ENCODE measurements at places on chromosomes 12 and 14.

GRCh38 chr12:61804301-61804700 is 455.9 kb upstream of the USP15 start:
- DNase-seq: no peak

DNA sequence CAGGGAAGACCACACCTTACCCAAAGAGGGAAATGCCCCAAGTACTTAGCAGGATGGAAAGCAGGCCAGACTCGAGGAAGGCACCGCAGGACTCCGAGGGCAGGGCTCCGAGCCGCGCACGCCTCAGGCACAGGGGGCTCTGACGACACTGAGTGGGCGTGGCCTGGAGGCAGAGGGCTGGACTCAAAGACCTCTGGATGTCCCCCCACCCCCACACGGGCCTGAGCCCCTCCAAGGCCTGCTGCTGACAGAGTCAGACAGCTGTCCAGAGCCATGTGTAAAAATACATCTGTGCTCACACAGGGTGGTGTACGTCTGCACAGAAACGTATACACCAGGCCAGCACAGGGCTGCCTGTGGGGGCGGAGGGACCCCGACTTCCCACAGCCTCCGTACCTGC is 1.4 kb downstream of the AKT1 start:
- DNase-seq: peak; percentile 66

GRCh38 chr12:896031-896430 is 53.5 kb downstream of the RAD52 start:
- no peak for DNase-seq

DNA sequence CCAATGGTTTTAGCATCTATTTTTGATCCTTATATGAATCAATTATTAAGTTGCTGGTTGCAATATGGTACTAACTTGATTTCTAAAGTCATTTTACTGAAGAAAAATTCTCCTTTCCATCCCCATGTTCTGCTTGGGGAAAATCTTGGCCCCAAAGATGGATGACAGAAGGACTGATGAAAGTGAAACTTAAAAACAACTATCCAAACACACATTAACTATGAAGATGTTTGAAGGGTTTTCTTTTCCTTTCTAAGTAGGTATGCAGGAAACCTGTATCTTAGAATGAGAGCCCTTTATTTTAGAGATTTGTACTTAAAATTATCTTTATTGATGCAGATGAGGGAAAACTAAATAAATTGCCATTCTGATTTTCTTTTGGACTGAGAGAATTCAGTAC is 5.9 kb downstream of the C12orf71 start:
- DNase-seq: no peak

Measured in GM06990 (cell line).